Ascending aorta (tissue), 2 donors: ENCODE measurements at places on chromosomes 2 and 18. TPM values are rescaled to one million over a fixed set of nuclear protein-coding genes. Genes with fewer than 3 reads are reported as not detected.

Gene CD8B2
- not detected for total RNA-seq

Gene DSG4
- not detected for total RNA-seq

Gene NFATC1
- total RNA-seq, result 64.1 TPM

Gene AKAIN1
- not detected for total RNA-seq

Gene BCL11A
- 0.11 TPM for total RNA-seq

Gene SNED1
- total RNA-seq, result 84.3 TPM

Gene SERPINB5
- total RNA-seq, result not detected

Gene SMYD1
- not detected for total RNA-seq

Gene TIGD1
- 0.53 TPM for total RNA-seq

Gene FHOD3
- total RNA-seq, result 12.7 TPM

Gene TMEM163
- total RNA-seq, result not detected

Gene ARHGAP25
- 8.3 TPM for total RNA-seq

Gene BIRC6
- total RNA-seq, result 59.4 TPM

DNA sequence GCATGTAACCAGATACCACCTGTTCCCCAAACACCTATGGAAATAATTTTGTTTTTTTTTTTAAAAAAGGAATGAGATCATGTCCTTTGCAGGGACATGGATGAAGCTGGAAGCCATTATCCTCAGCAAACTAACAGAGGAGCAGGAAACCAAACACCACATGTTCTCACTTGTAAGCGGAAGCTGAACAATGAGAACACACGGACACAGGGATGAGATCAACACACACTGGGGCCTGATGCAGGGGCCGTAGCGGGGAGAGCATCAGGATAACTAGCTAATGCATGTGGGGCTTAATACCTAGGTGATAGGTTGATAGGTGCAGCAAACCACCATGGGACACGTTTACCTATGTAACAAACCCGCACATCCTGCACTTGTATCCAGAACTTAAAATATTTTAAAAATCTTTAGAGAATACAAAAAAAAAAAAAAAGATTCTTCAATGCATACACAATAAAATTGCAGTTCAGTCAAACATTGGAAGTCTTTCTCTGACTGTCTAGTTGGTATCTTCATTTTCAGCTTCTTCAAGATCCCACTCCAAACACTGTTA, 11.6 kb upstream of the CASP10 start:
- DNase-seq, result no peak

DNA sequence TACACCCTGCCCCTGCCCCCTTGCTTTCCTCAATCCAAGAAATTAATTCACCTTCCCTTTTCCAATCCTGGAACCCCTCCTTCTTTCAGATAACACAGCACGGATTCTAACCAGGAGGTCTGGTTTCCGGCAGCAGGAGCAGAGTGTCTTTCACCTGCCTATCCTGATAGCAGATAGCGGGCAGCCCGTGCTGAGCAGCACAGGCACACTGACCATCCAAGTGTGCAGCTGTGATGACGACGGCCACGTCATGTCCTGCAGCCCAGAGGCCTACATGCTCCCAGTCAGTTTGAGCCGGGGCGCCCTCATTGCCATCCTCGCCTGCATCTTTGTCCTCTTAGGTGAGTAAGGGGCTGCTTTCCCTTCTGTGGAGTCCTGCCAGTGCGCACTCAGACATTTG, 216.7 kb downstream of the CDH20 start:
- DNase-seq, result no peak

- DNase-seq, result no peak
Observed at GRCh38 chr2:102599486-102599885, 19.9 kb upstream of the SLC9A2 start.

- no peak for DNase-seq
Observed at GRCh38 chr2:112996635-112997034, 8.6 kb upstream of the IL36A start.

DNA sequence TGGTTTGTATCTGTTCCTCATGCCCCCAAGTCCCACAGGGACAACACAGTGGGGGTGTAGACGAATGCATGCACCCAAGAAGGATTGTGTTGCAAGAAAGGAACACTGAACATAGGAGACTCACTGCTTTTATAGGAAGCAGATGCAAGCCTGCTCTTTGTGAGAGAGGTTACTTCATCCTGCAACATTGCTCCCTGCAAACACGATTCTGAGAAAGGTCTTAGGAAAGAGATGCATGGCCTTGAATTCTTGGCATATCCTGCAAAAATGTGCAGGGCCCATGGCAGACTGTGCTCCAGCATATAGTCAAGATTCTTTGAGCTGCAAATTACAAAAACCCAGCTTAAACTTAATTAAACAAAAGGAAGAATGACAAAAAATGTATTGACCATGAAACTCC, 312.2 kb upstream of the MGAT5 start:
- no peak for DNase-seq

GRCh38 chr2:28543316-28544035, 47.6 kb downstream of the PLB1 start:
- no peak for DNase-seq

- DNase-seq, result no peak
Observed at GRCh38 chr2:63712748-63713147, 124.0 kb downstream of the MDH1 start.

DNA sequence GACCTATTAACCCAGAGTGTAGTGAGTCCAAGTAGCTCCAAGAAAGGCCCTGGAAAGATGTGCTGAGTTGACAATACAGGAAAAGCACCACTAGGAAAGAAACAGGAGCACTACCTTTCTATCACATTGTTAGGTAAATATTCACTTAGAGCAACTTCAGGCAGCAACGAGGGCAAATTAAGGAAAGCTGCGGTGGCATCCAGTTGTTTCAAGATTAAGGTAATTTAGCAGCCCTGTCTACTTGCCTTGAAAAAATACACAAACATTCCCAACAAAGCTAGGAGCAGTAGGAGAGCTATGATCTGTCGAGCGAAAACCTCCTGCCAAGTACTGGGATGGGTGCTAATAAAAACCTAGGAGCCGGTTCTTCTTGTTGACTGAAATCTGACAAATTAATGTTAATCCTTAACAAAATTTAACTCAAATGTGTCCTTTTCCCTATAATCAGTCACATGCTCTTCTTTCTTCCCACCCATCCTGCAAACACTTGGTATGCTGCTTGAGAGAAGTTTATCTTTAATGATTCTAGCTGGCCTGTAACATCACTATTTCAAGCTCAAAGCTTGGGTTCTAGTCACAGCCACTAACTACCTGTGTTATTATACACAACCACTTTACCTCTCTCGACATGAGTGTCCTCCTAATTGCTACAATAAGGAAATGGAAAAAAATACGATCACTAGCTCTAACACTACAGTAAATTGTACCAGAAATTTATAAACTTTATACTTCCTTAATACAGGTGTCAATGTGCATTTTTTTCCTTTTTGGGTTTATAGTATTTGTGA, 2.0 kb downstream of the ACAA2 start:
- no peak for DNase-seq

DNA sequence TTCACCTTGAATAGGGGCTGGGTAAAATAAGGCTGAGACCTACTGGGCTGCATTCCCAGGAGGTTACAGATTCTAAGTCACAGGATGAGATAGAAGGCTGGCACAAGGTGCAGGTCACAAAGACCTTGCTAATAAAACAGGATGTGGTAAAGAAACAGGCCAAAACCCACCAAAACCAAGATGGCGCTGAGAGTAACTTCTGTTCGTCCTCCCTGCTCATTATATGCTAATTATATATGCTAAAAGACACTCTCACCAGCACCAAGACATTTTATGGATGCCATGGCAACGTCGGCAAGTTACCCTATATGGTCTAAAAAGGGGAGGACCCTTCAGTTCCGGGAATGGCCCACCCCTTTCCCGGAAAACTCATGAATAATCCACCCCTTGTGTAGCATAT, 711.5 kb upstream of the KLHL29 start:
- no peak for DNase-seq

DNA sequence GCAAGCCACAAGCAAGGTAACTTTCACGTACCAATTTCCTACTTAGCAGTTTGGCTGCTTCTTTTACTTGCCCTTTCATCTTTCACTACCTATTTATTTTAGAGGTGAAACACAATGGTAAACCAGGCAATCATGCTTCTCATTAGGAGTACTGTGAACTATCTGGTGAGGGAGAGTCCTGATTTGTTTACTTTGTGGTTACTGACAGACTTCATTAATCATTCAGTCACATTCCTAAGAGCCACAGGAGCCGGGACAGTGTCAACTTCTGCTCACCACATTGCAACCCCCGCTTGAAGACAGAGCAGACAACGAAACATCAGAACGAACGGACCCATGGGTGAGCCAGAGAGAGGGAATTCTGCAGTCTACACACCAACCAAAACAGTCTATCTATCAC, 28.8 kb downstream of the TUBB6 start:
- no peak for DNase-seq

- no peak for DNase-seq
Observed at GRCh38 chr2:196712867-196713266, 73.4 kb downstream of the CCDC150 start.

DNA sequence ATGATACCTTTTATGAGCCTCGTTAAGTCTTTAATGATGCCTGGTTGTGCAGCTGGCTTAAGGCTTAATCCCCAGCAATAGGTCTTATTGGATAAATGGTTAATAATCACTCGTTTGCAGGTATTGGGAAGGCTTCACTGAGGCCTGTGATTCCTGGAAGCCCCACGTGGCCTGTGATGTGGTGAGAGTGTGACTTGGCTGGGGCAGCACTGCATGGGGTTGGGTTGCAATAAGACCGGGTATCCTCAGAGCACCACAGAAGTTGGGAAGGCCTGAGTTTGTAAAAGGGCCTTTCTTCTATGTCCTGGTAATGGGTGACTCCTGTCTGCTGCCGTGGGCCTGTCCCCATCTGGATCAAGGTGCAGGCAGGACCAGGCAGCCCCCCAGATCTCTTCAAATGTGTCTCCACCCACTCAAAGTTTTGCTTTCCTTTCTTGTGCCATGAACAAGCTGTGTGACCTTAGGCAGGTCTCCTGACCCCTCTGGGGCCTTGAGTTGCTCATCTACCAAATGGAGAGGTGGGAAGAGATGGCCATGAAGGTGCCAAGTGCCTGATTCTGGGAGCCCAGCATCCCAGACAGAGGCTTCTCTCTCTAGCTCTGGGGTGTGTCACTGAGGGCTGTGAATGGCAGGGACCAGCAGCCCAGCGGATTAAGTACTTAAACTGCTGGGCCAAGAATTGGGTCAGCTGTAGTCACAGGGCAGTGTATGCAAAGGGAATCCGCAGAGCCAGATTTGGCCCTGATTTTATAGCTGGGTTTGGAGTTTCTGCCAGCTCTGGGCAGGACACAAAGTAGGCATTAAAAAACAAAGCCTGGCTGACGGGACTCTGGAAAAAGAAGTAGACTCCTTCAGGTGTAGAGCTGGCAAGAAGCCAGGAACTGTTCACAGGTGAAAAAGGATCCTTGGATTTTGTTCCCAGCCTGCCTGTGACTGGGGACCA, 24.4 kb downstream of the LBH start:
- DNase-seq, result no peak

DNA sequence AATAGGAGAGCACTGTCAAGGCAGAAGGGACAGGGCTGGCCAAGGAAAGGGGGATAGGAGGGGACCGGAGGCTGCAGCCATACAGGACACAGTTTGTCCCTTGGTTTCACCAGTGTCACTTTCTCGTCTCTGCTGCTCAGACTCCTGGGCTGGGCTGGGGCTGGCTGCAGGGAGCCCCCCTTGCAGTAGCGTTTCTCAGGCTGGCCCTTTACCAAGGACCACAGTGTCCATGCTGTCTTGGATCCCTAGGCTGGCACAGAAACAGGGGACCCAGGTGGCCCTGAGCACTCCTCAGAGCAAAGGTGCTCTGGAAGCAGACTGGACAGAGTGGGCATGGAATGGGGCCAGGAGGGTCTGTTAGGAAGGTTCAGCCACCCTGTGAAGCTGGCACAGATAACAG, 34.8 kb downstream of the ATOH8 start:
- no peak for DNase-seq

GRCh38 chr2:169034256-169034655, 3.1 kb upstream of the ABCB11 start:
- DNase-seq, result no peak
